ENCODE measurements at places on chromosomes 12 and 14.

DNA sequence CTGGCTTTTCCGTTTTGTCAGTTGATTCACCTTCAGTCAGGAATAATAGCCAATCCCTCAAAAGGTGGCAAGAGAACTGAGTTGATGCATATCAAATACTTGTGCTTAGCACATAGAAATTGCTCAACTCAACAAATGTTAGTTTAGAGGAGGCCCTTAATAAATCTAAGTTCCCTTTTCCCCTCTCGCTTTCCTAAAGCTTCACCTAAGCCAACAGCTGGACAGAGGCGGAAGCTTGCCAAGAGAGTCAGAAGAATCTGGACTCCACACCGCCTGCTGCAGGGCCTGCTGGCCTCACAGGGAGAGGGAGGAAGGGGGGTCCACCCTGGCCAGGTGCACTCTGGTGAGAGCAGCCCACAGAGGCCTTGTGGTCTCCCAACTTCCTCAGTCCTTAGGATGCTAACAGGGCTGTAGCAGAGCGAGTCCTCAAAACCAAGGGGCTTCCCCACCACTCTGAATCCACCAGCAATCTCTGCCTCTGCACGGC, 213.1 kb downstream of the CHST11 start:
- DNase-seq: no peak

DNA sequence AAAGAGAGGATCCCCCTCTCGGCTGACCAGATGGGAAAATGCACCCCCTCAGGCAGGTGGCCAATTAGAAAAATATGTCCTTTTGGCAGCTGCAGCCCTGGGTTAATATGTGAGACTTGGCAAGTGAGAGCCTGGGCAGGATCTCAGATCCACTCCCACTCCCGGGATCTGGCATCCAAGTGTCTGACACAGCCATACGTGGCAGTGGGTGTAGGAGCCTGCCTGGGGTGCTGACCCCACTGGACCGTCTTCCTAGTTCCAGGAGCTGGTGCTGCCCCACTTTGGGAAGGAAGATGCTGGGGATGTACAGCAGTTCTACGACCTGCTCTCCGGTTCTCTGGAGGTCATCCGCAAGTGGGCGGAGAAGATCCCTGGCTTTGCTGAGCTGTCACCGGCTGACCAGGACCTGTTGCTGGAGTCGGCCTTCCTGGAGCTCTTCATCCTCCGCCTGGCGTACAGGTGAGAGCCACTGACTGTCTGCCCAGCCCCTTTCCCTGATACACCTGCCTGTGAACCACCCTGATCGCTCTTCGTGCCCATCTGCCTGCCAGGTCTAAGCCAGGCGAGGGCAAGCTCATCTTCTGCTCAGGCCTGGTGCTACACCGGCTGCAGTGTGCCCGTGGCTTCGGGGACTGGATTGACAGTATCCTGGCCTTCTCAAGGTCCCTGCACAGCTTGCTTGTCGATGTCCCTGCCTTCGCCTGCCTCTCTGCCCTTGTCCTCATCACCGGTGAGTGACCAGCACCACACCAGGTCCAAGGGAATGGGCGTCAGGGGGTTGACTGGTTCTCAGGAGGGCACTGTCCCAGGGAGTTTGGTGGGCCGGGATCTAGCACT, 5.8 kb downstream of the NR4A1 start:
- DNase-seq: no peak

- DNase-seq: no peak
Observed at GRCh38 chr12:98845957-98846356, 200.9 kb downstream of the APAF1 start.

- DNase-seq: no peak
Observed at GRCh38 chr12:8453021-8453513, 2.7 kb upstream of the CLEC6A start.

DNA sequence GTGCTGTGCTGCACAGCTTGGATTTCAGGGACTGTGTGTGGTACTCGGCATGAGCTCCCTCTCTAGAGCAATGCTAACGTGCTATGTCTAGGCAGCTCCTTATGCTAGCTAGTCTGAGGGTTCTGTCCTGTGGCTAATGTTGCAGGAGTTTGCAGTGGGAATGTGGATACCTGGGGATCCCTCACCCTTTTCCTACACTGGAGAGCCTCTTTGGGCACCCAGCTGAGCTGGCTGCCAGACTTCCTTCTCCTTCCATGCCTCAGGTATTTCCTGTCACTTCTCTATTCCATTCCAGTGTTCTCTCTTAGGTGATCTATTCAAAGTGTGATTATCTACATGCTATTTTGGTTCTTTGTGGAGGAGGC, 64.9 kb downstream of the FBXO33 start:
- no peak for DNase-seq

DNA sequence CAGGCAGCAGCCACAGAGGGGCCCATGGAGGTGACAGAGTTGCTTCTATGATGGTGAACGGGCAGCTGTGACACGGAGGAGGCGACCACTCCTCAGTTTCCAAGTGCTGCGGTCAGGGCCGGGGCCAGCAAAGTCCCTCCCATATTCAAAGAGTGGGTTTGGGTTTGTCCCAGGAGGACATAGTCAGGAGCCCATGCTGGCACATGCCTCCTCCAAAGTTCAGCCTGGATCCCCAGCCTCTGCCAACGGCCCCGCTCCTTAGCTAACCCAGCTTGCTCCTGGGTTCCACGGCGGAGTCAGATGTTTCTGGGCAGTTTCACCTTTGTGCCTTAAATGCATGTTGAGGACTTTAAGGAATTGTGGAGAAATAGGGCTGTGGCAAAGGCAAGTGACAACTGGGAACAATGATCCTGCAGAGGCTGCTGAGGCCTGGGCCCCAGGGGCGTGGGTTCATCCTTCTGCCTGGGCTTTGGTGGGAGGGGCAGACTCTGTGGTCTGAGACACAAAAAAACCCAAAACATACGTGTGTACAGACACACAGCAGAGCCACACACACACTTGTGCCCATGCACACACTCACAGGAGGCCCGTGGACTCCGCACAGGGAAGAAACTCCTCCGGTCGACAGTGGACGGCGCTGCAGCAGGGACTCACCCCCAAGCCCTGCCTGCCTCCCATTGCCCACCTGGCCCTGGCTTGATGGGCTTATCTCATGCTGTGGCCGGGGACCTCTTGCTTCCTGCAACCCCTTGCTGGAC, 399.4 kb downstream of the TMEM121 start:
- no peak for DNase-seq

DNA sequence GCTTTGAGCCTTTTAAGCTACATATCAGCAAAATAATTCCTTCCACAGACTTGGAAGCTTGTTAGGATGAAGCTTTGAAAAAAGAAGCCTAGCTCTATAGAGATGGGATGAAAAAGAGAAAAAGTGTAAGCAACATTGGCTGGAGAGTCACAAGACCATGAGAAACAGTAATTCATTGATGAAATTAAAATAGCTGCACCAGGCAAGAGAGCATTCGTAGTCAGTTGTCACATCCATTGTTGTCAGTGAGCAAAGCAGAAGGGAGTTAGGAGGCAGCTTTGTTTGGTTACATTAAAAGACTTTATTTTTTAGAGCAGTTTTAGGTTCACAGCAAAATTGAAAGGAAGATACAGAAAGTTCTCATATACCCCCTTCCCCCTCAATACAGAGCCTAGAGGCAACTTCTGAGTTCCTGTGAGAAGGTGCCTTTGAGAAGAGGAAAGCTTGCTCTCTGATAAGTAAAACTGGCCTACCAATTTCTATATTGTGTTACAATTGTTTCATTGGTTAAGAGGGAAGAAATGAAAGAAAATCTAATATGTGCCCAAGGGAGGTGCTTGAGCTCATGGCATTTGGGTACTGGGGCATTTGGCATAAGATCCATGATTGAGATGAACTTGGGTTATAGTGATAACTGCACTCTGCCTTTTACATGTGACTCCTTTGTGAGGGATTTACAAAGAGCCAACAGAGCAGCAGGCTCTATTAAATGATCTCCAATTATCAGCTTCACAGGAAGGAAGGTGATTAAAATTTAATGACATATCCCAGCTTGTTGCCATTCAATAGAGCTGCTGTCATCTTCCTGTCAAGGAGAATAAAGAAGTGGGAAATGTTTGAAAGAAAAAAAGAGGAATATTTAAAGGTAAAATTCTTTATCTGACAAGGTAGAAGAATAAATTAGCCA, 361.3 kb upstream of the TMTC1 start:
- no peak for DNase-seq

Data from NCI-H2081 (cell line).